ENCODE measurements at places on chromosomes 16 and 17.

DNA sequence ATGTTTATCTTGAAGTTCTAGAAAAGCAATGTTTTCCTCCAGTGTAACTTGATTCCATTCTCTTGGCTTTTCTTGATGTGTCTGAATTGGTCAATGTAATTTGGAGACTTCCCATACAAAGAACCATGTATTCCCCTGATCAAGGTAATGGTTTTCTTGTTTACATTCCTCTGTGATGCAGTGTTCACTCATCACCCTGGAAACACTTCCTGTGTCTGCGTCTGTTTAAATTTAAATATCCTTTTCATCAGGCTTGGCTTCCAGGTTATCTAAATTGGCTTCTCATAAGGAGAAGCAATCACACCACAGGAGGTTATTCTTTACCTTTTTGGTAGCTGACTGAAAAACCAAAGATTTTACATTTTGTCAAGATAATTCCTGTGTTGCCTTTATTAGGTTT is 237.3 kb upstream of the WSCD1 start:
- no peak for DNase-seq

- DNase-seq: no peak
Observed at GRCh38 chr16:704552-705380, 835 bp downstream of the FBXL16 start.

DNA sequence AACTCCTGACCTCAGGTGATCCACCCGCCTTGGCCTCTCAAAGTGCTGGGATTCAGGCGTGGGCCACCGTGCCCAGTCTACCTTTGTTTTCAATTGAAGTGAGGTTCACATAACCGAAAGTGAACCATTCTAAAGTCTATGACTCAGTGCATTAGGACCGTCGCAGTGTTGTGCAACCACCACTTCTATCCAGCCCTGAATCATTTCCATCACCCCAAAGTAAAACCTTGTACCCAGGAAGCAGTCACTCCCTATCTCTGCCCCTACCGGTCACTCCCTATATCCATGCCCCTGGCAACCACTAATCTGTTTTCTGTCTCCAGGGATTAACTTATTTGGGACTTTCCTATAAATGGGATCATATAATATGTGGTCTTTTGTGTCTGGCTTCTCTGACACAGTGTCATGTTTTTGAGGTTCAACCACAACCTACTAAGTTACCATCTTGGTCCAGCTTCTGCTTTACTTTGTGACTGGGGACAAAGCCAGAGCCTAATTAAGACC is 28.3 kb upstream of the CDC42EP4 start:
- DNase-seq: no peak

DNA sequence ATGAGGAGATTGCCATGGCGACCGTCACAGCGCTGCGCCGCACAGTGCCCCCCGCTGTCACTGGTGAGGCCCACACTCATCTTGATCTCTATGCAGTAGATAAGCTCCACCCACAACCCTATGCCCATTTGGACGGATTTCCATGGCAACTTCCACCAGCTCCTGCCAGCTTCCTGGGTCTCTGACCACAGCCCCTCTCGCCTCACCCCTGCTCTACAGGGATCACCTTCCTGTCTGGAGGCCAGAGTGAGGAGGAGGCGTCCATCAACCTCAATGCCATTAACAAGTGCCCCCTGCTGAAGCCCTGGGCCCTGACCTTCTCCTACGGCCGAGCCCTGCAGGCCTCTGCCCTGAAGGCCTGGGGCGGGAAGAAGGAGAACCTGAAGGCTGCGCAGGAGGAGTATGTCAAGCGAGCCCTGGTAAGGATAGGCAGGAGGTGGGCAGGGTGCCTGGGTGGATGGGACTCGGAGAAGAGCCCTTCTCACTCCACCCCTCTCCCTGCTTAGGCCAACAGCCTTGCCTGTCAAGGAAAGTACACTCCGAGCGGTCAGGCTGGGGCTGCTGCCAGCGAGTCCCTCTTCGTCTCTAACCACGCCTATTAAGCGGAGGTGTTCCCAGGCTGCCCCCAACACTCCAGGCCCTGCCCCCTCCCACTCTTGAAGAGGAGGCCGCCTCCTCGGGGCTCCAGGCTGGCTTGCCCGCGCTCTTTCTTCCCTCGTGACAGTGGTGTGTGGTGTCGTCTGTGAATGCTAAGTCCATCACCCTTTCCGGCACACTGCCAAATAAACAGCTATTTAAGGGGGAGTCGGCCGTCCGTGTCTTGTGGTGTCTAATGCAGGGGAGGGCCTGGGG is 4.3 kb downstream of the ALDOA start:
- no peak for DNase-seq

- no peak for DNase-seq
Observed at GRCh38 chr17:77375917-77376651, 235.3 kb downstream of the SEC14L1 start.

GRCh38 chr17:5535436-5535835 is 48.9 kb downstream of the NLRP1 start:
- no peak for DNase-seq

- DNase-seq: no peak
Observed at GRCh38 chr17:43570518-43570928, 24.4 kb upstream of the ETV4 start.

GRCh38 chr17:55086635-55087058 is 118.1 kb downstream of the STXBP4 start:
- DNase-seq: no peak

DNA sequence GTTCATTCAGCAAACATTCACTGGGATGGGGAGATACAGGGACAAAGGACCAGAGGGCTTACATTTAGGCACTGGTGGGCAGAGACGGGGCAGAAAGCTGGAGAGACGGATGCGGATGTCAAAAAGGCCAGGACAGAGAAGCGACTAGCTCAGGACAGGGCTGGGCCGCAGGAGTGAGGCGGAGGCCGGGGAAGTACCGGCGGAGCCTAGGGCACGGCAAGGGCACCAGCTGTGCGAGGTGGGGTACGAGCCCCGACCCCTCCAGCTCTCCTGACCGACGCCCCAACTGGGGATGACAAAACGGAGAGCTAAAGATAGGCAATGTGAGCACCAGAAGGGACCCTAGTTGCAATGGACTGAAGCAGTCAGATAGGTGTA is 3.9 kb upstream of the SGCA start:
- DNase-seq: no peak

- DNase-seq: no peak
Observed at GRCh38 chr16:67760206-67760955, 41.3 kb upstream of the GFOD2 start.

- DNase-seq: no peak
Observed at GRCh38 chr17:72445055-72445991, 324.5 kb downstream of the SOX9 start.

DNA sequence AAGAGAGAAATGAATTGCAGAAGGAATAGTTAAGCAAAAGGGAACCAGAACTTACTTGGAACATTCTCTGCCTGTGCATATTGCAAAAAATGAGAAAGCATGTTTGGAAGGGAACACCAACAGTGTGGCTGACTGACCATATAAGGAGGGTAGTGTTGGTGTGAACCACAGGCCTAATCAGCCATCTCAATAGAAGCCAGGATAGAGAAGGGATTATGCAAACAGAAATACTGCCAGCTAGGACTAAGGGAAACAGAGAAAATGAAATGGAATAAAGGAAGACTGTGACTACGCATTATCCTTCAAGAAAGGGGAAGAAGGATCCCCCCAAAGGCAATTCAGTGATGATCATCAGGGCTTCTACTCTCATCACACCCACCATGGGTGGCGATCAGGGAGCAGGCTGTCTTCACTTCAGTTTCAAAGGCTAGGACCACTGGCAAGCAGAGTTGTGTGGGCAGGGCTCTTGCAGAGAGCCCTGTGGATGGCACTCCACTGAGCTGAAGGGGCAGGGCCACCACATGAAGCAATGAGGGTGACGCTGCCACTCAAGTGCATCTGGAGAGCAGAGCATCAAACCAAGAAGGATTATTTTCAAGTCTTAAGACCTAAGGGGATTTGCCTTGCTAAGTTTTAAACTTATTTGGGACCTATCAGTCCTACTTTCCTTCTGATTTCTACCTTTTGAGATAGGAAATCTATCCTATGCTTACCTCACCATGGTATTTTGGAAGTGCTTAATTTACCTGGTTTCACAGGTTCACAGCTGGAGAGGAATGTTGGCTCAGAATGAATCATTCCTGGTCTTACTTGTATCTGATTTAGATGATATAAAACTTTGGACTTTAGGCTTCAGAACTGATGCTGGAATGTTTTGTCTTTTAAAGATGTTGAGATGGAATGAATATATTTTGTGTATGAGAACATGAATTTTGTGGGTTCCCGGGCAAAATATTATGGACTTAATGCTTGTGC is 140.5 kb downstream of the SSH2 start:
- DNase-seq: no peak

DNA sequence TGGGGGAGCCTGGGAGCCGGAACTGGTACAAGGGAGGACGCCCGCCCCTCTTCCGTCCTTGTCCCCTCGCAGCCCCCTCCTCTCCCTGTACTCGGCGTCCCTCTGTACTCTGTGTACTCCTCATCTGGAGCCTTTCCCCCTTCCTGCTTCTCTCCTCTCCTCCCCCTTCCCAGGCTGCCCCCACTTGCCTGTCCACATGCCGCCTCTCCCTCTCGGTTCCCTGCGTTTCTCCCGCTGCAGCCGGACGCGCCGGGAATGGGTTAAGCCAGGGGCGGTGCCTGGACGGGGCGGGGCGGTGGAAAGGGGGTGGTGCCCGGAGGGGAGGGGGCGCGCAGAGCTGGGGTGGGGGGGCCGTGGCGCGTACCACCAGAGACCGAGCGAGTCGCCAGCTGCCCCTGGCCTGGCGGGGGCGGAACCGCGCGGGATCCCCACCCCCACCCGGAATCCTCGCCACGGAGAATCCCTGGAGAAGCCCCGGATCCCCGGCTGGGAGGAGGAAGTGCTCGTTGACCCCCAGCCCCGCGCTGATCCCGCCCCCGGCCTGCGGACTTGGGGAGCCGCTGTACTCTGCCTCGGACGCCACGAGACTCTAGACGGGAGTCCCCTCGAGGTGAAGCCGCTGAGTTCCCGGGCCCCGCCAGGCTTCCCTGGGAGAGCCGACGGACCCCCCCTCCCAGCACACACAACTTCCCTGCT is 22.6 kb downstream of the GJD3 start:
- peak; percentile 57 for DNase-seq

DNA sequence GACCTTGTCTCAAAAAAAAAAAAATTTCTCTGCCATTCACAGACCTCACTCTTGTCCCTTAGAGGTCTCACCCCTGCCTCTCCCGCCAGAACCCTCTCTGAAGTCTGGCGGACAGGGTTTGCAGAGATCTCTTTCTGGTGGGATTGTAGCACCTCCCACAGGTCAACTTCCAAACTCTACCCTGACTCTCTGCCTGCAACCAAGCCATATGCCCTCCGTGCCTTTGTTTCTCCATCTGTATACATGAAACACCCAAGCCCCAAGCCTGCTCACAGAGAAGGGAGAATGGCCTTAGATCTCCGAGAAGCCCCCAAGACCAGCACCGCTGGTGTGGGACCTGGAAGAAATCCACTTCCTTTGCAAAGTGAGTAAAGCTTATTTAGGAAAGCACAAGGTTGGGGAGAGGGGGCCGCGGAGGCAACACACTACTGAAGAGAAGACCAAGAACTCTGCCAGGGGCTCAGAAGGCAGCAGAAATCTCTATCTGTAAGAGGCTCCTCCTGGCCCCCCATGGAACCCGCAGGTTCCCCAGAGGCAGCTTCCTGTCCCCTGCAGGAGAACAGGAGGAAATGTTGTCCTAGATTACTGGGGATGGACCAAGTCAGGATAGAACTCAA is 219.9 kb downstream of the C16orf78 start:
- peak; percentile 51 for DNase-seq

- DNase-seq: no peak
Observed at GRCh38 chr16:80894091-80894490, 89.7 kb upstream of the CDYL2 start.

DNA sequence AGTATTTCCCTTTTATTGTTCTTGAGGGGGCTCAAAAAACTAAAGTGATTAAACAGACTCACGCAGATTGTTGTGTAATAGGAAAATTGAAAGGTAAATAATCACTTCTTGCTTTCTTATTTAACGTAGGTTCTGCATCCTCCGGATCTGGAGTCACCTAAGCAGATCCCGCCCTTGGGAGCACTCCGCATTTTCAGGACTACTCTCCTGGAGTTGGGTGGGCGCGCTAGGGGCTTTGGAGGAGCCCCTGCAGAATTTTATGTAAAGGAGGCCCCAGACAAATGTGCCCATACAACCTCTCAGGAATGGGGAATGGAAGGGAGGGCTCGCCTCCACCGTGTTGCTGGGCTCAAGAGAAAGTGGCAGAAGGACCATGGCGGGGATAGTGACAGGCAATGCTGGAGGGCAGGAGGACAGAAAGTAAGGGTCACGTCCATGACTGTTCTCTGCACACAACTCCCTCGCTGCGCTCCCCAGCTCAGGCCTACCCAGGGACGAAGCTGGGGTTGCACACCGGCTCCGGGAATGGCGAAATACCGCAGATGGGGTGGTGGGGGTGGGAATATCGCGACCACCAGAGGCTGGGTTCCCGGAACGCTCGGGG is 8.3 kb downstream of the MT2A start:
- DNase-seq: no peak

GRCh38 chr17:48631693-48632578 is 5.8 kb upstream of the HOXB9 start:
- DNase-seq: no peak

GRCh38 chr16:63287401-63287800 is 1251.2 kb upstream of the CDH8 start:
- DNase-seq: no peak

- DNase-seq: peak; percentile 92
Observed at GRCh38 chr17:58200024-58200633, 7.6 kb downstream of the EPX start.

DNA sequence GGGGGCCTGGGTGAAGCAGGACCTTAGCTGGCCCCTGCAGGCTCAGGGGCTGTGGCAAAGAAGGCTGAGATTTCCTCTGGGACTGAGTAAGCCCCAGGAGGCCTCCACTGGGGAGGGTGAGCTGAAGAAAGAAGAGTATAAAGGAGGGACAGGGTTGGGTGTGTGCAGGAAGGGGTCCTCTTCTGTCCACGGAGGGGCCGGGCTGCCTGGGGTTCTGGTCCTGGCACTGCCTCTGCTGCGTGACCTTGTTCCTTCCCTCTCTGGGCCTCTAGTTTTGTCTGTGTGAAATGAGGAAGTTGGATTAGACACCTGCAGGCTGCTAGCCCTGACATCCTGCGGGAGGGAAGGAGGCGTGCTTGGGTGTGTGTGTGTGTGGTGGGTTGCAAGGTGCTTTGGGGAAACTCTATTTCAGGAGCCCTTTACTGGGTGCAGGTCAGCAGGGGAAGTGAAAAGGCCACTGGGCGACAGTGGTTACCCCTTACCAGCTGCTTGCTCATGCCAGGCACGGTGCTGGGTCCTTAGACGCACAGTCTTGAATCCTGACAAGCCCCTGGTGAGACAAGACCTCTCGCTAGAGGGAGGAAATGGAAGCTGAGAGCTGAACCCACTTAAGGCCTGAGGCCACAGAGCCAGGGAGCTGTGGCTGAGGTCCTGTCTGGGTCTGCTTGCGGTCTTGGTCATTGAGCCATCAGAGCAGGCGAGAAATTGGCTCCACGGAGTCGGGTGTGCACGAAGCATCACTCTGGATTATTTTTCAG is 60.7 kb downstream of the OR1D5 start:
- peak; percentile 98 for DNase-seq

- peak; percentile 100 for DNase-seq
Observed at GRCh38 chr17:16438557-16439302, 23.4 kb downstream of the TRPV2 start.

Data from Karpas-422 (cell line).